ENCODE measurements at places on chromosomes 13 and 19.

- peak; percentile 62 for ATAC-seq
These were observed 56.8 kb downstream of the TNFSF13B start for GRCh38 chr13:108326309-108326708.

DNA sequence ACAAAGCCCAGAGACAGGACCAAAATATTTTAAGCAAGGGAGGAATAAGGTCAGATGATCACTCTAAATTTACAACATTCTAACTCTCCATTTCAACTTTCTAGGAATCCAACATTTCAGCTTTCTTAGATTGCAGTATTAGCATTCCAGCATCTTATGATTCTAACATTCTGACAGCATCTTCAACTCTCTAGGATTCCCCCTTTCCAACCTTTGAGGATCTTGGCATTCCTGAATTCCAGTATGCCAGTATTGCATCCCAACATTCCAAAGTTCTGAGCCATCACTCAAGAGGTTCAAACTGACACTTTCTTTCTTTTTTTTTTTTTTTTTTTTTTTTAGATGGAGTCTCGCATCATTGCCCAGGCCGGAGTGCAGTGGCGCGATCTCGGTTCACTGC, 13.8 kb downstream of the TGFB1 start:
- no peak for ATAC-seq

GRCh38 chr19:48608798-48609263, 2.3 kb downstream of the SPACA4 start:
- peak; percentile 35 for ATAC-seq

- ATAC-seq, result no peak
These were observed 44.6 kb downstream of the FNDC3A start for GRCh38 chr13:49020328-49020727.

DNA sequence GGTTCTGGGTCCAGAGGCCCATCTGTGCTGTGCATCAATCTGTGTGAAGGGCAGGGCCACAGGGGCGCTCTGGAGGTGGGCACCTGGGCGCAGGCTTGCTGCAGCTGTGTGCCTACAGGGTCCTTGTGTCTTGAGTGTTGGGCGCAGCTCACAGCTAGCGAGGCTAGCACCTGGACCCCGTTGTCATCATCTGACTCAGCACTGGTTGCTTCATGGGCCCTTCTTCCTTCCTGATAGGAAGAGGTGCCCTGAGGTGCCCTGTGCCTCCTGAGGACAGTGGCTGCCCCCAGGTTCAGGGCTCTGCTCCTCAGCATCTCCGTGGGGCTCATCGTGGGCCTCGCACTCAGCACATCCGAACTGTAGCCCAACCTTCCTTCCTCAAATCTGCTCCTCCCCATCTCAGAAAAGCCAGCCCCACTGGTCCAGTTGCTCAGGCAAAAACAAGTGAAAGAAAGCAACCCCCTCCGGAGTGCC, 54.8 kb downstream of the GATAD2A start:
- ATAC-seq, result no peak

DNA sequence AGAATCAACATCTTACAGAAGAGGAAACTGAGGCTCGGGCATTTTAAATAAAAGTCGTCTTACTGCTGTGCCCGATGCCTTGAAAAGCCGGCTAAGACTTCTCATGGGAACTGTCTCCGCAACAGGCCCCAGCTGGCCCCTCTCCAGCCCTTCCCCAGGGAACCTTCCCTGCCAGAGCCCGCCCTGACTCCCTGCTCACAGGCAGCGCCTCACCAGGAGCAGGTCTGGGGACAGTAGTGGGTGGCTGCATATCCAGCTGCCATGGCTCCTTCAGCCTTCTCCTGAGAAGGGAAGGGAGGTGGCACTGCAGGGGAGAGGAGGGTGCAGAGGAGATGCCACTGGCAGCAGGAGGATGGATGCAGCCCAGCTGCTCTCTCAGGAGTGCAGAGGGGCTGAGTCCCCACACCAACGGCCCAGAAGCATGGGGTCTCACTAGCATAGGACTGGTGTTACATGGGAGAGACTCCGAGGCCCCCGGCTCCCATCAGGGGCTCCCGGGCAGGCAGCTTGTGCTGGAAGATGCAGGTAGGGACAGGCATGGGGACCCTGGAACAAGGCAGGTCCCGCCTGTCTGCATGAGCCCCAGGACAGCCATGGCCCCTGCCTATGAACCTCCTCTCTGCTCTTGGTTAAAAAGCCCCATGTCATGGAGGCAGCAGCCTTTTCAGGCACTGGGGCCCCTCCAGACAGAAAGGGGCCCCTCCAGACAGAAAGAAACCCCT, 216.4 kb upstream of the SGCG start:
- ATAC-seq, result peak; percentile 77

GRCh38 chr19:40625406-40626120, 24.4 kb downstream of the LTBP4 start:
- ATAC-seq, result no peak

- ATAC-seq, result no peak
These were observed 18.0 kb downstream of the ZNF91 start for GRCh38 chr19:23377276-23377675.

GRCh38 chr19:1073956-1074517, 7.1 kb downstream of the ARHGAP45 start:
- ATAC-seq, result no peak

DNA sequence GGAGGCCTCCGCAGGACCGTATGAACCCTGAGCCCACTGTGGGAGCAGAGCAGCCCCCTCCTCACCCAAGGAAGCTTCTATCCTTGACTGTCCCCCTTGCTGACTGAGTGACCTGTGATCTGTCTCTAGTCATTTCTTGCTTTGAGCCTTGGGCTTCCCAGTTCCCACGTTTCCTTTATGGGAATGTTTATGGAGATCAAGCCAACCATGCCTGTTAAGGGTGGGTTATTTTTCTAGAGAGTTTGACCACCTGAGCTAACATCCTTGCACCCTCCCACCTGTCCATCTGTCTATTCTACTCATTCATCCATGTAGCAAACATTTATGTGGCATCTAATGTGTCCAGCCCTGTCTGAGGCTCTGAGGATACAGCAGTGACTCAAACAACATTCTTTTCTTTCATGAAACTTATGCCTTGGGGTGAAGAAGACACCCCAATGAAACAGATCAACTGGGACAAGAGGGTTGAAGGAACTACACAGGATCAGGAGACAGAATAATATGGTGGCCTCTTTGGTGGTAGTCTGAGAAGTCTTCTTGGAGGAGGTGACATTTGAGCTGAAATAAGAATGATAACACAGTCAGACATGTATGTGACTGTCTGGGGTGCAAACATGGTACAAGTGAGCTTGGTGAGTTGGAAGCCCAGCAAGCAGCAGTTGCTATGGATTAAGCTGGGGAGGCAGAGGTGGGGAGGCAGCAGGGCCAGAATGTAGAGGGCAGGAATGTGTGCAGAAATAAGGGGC, 30.5 kb downstream of the CERS4 start:
- no peak for ATAC-seq

GRCh38 chr19:6354098-6354674, 7.1 kb upstream of the CLPP start:
- ATAC-seq, result no peak

- no peak for ATAC-seq
These were observed 1194.2 kb downstream of the EFNB2 start for GRCh38 chr13:105341256-105341655.

DNA sequence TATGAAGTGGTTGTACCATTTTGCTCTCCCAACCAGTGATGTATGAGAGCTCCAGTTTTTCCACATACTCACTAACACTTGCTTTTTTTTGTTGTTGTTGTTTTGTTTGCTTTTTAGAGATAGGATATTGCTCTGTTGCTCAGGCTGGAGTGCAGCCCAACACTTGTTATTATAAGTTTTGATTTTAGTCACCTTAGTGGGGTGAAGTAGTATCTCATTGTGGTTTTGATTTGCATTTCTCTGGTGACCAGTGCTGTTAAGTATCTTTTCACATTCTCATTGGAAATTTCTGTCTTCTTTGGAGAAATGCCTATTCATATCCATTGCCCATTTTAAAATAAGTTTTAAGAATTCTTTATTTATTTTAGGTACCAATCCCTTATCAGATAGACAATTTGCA, 31.3 kb downstream of the CYP4F22 start:
- no peak for ATAC-seq

- ATAC-seq, result peak; percentile 91
These were observed 241.1 kb upstream of the ZNF507 start for GRCh38 chr19:32104153-32104849.

DNA sequence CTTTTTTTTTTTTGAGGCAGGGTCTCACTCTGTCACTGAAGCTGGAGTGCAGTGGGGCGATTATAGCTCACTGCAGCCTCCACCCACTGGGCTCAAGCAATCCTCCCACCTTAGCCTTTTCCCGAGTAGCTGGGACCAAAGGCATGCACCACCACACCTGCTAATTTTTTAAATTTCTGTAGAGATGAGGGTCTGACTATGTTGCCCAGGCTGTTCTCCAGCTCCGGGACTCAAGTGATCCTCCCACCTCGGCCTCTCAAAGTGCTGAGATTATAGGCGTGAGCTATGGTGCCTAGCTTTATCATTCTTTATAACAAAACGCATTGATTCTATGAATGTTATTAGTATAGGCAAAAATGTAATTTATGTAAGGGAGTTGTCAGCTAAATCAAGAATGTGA, 17.9 kb upstream of the LYPD3 start:
- ATAC-seq, result no peak

GRCh38 chr13:50379584-50379983, 364.3 kb downstream of the KCNRG start:
- no peak for ATAC-seq

DNA sequence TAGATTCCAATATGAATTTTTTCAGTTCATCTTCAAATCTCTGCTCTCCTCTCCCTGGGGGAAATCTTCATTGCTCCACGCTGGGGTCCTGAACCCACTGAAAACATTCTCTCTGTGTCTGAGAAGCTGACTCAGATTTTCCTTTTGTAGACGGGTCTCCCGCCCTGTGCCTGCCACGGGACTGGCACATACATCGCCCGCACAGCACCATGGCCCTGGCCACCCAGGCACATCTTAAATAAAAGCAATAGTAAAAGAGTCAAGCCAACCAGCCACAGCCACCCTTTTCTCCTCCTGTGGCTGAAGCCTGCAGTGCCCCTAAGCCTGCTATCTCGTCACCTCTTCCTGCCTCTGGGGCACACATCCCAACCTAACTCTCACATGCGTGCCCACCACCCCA, 301.2 kb downstream of the ZNF536 start:
- ATAC-seq, result no peak

GRCh38 chr13:113915012-113915763, 51.3 kb upstream of the GAS6 start:
- ATAC-seq, result no peak

GRCh38 chr19:36377541-36378178, 1.3 kb downstream of the ZFP14 start:
- ATAC-seq, result no peak

GRCh38 chr13:91661692-91662490, 263.5 kb downstream of the GPC5 start:
- ATAC-seq, result no peak

All from motor neuron (in vitro differentiated cells).